ENCODE measurements at places on chromosomes 3 and 15. TPM values are rescaled to one million over a fixed set of nuclear protein-coding genes. Genes with fewer than 3 reads are reported as not detected.

DNA sequence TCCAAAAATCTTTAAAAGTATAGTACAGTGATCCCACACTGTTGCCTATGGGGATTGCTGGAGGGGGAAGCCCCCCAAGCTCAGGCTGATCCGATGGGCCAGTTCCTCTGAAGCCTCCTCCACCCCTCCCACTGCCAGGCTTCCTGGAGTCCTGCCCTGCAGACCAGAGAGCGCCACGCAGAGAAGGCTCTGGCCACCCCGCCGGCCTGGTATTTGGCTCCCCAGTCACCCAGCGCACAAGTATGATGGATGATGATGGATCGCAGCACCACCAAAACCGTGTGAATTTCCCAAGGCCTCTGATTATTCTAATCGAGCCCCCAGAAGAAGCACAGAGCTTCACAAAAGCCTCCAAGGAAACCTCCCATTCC is 259.0 kb downstream of the MECOM start:
- DNase-seq = no peak

DNA sequence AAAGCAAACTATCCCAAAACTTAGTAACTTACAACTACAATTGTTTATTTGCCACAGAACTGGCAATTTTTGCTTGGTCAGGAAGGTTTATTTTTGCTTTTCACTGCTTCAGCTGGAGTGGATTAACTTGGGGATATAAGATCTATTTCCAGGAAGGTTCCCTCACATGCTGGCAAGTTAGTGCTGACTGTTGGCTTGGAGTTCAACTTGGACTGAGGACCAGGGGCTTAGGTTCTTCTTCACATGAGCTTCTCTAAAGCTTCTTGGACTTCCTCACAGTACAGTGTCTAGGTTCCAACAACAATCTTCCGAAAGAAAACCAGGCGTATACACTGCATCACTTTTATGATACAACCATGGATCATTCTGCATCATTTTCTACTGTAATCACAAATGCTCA is 264.4 kb downstream of the CHL1 start:
- DNase-seq = no peak

- no peak for DNase-seq
Observed at GRCh38 chr15:58525991-58526421, 94.2 kb downstream of the LIPC start.

- DNase-seq = no peak
Observed at GRCh38 chr3:29064085-29064484, 216.8 kb upstream of the RBMS3 start.

GRCh38 chr3:170410428-170411029 is 8.1 kb upstream of the CLDN11 start:
- no peak for DNase-seq

- DNase-seq = no peak
Observed at GRCh38 chr3:77051591-77051990, 11.7 kb downstream of the ROBO2 start.

- DNase-seq = no peak
Observed at GRCh38 chr15:87151202-87151748, 1071.6 kb downstream of the AGBL1 start.

GRCh38 chr3:128783774-128784173 is 57.8 kb downstream of the RAB7A start:
- DNase-seq = no peak

- no peak for DNase-seq
Observed at GRCh38 chr3:46646700-46647099, 34.4 kb downstream of the FAM240A start.

DNA sequence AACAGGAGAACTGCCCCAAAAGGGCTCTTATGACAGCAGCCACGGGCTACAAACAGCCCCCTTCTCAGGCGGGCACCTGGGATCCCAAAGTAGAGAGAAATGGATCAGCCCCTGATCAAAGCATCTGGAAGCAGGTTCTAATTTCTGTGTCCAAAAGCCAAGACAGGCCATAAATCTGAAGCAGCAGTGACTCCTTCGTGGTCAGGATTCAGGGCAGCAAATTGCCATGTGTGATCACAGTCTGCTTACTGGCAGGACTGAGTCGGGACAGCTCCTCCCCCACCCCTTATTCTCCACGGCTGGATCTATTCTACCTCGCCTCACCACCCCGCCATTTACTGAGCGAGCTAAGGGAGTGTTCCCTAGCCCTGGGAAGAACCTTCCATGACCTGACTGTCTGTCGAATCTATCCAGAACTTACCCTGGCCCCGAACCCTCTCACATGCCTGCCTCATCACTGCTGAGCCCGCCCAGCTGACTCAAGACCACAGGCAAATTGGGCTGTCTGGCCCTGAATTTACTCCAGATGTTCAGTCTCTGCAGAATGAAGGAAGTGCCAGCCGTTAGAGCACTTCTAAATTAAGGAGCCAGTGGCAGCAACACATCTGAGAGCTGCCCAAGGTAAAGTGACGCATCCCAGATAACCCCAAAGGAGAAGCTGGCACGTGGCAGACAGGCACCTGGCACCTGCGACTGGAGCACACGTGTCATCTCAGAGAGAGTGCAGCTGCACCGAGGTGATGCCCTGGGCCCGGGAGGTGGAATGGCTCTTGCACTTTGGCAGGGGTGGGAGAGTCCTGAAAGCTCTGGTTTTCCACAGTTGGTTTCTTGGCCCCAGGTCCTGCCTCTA is 1.3 kb downstream of the LRRC15 start:
- DNase-seq = peak; percentile 47

GRCh38 chr3:104935613-104936012 is 431.1 kb upstream of the ALCAM start:
- no peak for DNase-seq

DNA sequence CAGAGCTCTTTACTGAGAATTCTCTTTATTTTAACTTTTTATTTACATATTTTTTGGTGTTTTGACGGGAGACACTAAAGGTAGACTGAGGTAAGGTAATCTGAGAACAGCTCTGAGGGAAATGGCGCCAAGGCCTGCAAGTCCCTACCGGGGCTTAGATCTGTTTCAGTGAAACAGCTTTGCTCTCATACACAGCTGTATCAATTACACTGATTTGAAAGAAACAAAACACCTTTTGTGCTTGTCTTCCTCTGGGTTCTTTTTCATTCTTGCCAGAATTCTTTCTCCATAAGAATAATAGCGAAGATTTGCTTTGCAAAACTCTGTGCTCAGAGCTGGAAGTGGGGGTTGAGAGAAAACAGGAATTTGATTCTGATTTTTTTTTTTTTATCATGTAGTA is 79.5 kb upstream of the PEX5L start:
- DNase-seq = no peak

DNA sequence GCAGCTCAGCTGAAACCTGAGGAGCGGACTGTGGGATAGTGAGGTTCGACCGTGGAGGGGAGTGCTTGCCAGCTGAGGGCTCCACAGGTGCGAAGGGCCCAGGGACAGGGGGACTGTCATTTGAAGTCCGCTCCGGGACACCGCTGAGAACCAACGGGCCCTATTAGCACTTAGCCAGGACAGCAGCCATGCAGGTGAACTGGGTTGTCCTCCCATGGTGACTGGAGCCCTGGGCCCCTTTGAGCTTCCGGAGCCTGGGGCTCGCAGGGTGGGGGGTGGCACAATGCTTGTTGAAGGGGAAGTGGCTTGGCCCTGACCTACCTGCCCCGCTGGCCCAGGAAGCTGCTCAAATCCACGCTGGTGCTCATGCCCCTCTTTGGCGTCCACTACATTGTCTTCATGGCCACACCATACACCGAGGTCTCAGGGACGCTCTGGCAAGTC is 24.7 kb downstream of the PTH1R start:
- DNase-seq = no peak

DNA sequence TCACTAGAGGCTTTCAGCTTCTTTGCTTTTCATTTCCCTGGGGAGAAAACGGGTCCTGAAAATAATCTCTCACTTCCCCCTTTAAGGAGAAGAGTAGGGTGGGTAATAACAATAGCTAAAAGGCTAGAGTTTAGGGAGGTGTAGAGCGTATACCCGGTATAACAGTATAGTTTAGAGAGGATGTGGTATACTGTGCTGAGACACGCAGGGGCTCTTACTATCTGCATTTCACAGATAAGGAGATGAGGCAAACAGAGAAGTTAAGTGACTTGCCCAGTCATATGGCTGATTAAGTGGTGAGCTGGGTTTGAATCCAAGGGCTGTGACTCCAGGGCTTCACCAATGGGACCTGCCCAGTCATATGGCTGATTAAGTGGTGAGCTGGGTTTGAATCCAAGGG is 15.0 kb upstream of the KCNMB3 start:
- no peak for DNase-seq

DNA sequence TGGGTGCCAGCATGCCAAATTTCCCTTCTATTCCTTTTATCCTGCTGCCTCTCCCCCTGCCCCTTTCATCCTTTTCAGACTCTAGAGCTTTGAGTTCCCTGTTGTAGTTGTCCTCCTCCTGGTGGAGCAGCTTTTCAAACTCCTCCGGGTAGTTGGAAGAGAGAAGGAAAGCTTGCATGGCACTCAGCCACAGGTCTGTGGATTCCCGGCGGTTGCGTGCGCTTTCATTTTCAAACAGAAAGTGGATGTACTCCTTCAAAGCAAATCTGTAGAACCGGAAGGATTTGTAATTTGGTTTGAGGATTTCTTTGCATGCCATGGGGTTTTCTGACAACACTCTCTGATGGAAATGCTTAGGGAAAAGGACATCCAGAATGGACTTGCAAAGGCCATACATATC is 68.1 kb upstream of the DCLK3 start:
- DNase-seq = no peak

DNA sequence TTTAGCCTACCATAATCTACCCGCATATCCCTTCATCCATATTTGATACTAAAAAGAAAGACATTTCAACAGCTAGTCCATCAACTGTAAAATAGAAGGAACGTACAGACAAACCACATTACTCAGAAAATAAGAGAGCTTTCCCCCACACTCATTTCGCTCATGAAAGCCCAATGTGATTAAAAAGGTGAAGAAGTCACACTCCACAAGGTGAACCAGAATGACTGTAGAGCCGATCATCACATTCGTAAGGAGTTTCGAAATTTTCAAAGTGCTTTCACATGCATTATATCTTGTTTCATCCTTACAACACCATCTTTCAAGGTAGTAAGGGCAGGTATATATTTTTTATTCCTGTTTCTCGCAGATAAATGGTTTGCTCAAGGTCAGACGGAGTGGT is 225.3 kb downstream of the FOXP1 start:
- DNase-seq = no peak

GRCh38 chr15:69298697-69299441 is at the start of gene PAQR5:
PAQR5 (plus strand) TSS chr15:69298912; CDS start chr15:69360081, 61,169 bp downstream.
- peak; percentile 66 for DNase-seq

DNA sequence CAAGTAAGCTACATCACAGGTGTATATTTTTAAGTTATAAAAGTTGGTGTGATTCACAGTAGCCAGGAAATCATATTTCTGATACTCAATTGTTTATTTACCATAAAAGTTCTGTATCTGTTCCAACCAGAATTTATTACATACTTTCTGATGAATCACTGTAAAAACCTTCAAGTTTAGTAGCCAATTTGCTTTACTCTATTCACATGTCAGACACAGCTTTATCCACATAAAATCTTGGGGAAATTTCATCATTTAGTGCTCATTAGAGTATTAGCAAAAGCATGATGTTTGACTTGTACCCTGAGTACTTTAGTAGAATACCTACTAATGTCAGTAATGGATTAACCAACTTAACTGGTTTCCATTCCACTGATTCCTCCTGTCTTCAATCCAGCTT is 249.8 kb downstream of the POLQ start:
- no peak for DNase-seq

GRCh38 chr15:46059921-46060594 is 425.2 kb downstream of the SQOR start:
- DNase-seq = peak; percentile 52

DNA sequence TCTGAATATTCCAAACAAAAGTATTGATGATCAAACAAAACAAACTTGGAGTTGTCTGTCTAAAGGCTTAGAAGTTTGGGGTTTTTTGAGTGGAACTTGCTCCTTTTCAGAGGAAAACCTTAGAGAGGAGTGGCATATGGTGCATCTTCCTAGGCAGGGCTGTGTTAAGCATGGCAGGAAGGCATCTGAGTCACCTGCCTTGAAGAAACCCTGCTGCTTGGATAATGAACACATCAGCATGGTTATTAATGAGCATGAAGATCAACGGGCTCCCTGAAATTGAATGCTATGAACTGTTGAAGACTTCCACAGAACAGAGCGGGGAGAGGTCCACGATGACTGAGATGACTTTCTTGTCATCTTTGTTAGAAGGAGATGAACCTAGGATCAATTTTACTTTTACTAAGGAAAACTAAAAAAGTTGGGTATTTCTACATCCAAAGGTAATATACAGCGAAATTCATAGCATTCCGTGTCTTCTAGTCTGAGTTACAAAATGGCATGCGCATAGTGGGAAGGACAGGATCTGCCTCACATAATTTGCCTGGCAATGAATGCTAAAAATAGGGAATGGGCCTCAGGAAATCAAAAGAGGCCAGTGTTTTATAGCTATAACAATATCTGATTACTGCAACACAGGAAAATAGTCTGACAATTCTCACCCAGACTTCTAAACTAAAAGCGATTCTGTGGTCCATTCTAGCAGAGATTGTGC is 11.6 kb upstream of the TMED3 start:
- no peak for DNase-seq

DNA sequence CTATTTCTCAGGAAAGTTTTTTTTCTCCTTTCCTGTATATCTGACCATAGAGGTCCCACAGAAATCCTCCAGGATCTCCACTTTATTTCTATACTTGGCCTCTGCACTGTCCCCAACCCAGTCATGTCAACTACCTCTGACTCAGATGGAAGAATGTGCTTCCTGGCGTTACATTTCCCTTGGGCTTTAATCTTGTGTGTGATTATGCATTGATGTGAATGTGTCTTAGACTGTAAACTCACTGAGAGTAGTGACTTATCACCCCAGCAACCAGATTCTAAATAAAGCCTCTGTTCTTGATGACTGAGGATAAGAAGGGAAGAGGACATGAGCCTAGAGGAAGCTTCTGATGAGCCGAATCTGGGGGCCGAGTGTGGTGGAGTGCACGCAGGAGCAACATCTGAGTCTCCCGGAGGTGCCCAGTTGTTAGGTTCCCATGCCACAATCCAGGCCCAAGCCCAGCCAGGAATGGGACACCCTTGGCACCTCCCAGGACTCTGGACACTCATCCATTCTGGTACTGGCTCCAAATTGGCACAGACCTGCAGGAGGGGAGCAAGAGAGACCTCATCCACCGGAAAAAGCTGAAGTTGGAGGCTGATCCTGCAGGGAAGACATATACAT is 32.1 kb upstream of the HEG1 start:
- peak; percentile 29 for DNase-seq

GRCh38 chr3:189685291-189685690 is 54.1 kb downstream of the TP63 start:
- no peak for DNase-seq

- DNase-seq = no peak
Observed at GRCh38 chr3:55305696-55306485, 181.2 kb downstream of the WNT5A start.

GRCh38 chr3:52493232-52494017 is 1.7 kb upstream of the STAB1 start:
- no peak for DNase-seq

- DNase-seq = no peak
Observed at GRCh38 chr3:194779729-194780224, 94.1 kb downstream of the FAM43A start.

The CAND2 gene
- 5.6 TPM for total RNA-seq

The HEXA gene
- total RNA-seq = 108 TPM

The GOLGA6L25 gene
- not detected for total RNA-seq

The TPRG1 gene
- 10.5 TPM for total RNA-seq

The ASB14 gene
- 1.4 TPM for total RNA-seq

The VPS39 gene
- 63.8 TPM for total RNA-seq

The DNAJB11 gene
- 46.1 TPM for total RNA-seq

The C15orf39 gene
- total RNA-seq = 16.8 TPM

The CPLX3 gene
- total RNA-seq = not detected

The DUOX2 gene
- total RNA-seq = 3.8 TPM
